ENCODE measurements at places on chromosomes 13 and 19.

GRCh38 chr13:23377983-23378632 is 55.4 kb downstream of the SACS start:
- peak; percentile 92 for DNase-seq

- DNase-seq: peak; percentile 87
These were observed 124.2 kb downstream of the TBC1D4 start for GRCh38 chr13:75357576-75358289.

- DNase-seq: no peak
These were observed 118.0 kb upstream of the POSTN start for GRCh38 chr13:37716420-37717195.

DNA sequence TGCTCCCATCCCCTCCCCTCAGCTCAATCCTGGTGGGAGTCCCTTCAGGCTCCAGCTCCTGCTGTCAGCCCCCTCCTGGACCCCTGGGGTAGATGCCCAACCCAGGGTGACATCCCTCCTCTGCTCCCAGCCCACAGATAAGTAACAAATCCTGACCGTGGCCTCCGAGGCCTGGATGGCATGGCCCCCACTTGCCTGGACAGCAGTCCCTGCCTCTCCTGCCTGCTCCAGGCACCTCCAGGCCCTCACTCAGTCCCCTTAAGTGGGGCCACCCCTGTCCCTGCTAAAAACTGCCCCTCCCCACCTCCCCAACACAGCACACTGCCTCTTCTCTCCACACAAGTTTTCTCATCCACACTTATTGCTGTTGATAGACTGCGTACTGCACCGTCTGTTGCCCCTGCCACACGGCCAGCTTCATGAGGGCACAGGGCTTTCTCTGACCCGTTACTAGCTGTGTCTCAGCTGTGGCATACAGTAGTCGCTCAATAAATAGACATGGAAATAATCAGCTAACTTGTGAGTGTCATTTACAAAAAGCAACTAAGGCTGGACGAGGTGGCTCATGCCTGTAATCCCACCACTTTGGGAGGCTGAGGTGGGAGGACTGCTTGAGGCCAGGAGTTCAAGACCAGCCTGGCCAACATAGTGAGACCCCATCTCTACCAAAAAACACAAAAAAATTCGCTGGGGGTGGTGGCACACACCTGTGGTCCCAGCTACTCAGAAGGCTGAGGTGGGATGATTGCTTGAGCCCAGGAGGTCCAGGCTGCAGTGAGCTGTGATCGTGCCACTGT is 5.8 kb downstream of the CERS1 start:
- no peak for DNase-seq

DNA sequence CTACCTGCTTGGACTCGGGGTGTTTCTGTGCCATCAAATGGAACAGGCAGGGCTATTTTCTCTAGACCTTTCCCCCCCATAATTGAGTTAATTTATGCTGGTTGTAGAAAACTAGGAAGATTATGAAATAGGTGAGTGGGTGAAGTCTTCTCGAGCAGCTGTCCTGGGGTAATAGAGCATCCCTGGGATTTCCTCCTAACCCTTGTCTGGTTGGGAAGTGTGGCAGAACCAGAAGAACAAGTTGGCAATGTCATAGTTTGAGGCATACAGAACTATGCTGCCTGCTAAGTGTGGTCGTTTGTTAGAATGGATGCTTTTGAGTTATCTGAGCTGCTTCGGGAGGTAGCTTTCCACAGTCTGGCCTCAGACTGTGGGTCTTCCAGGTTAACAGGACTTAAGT is 3.7 kb downstream of the GATAD2A start:
- no peak for DNase-seq

DNA sequence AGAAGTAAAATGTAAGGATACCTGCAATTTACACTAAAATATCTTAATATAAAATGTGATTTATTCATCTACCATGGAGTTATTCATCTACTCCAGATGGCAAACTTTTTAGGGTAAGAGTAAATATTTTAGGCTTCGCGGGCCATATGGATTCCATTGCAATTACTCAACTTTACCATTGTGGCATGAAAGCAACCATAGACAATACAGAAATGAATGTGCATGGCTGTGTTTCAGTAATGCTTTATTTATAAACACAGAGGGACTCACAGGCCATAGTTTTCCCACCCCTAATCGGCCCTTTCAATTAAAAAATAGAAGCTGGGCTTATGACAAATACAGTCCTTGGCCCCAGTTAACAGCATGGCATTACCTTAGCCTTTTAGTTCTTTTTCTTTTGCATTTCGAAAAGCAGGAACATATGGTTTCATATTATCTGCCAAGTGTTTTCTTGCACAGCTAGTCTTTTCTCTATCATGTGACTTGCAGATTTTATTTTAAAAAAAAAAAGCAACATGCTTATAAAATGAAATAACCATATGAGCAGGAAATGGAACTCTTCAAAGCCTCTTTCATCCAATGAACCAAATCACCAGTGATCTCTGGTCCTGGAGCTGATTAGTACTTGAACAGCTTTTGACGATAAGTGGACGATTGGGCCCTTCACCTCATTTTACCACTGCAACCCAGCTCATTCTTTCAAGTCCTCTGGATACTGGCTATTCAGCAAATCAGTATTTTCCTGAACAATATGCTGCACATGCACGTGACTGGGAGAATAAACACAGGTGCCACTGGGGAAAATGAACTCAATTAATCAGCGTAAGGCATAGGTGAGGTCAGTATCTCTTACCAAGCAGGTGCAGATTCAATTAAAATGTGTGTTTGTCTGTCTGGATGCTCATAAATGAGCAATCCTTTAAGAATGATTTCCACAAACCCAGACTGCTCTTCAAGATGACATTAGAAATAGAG is 63.9 kb downstream of the LHFPL6 start:
- DNase-seq: no peak

DNA sequence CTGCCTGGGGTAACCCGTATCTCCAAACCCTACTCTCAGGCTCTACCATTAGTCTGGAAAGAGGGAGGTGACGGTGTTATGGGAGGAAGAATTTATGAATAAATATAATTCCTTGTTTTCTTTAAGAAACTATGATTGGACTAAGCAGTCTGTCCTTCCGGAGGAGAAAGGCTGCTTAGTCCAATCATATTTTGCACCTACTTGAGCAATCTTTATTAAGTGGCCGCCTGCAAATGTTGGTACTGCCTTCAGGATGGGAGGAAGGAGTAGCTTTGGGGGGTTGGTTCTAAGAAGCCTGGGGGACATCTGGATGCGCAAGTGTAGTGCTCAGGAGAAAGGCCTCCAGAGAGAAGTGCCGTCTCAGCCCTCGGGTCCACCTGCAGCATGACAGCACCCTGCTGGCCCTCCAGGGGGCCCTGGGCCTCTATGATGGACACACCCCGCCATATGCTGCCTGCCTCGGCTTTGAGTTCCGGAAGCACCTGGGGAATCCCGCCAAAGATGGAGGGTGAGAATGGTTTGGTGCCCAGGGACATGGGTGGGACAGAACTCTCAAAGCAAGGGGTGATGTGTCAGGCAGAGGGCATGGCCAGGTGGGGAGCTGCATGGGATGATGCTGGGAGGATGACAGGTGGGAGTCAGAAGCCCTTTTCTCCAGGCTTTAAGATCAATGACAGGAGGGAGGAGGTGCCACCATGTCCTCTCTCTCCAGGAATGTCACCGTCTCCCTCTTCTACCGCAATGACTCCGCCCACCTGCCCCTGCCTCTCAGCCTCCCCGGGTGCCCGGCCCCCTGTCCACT is 4.1 kb downstream of the ACP4 start:
- DNase-seq: peak; percentile 57

DNA sequence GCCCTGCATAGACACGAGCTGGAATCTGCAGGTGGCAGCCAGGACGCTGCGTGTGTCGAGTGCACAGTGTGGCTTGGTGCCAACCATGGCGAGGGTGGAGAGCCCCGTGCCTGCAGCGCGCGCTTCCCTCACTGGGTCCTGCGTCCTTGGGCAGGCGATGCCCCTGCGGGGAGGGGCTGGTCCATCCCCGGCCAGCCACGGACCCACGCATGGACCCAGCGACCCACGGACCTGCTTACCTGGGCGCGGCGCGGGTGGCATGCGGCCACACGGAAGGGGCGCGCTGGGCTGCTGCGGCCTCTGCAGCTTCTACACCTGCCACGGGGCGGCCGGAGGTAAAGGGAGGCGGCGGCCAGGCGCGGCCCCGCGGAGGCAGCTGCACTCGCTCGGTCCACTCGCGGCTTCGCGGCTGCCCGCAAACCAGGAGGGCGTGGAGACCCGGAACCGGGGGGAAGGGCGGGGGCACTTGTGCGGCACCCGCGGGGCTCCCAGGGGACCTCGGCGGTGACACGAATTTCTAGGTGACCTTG is 569 bp upstream of the MCF2L start:
- DNase-seq: no peak

DNA sequence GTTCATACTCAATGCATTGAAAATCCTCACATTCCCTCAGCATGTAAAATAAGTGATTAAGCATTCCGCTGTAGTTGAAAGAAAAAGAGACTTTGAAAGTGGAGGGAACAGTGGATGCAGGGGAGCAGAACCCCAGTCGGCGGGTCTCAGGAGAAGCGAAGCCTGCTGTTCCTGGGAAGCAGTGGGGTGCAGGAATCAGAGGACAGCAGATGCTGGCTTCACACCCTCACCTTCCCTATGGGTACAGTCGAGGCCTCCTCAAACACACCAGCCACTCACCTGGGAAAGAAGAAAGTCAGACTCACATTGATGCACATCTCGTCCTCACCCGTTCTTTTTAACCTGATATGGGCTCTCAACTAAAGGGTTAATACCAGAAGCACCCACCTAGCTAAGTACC is 38.2 kb downstream of the COL4A2 start:
- no peak for DNase-seq

GRCh38 chr19:18171605-18172327 is 1.8 kb upstream of the IFI30 start:
- DNase-seq: no peak

GRCh38 chr13:24203811-24204210 is 43.3 kb downstream of the SPATA13 start:
- no peak for DNase-seq

DNA sequence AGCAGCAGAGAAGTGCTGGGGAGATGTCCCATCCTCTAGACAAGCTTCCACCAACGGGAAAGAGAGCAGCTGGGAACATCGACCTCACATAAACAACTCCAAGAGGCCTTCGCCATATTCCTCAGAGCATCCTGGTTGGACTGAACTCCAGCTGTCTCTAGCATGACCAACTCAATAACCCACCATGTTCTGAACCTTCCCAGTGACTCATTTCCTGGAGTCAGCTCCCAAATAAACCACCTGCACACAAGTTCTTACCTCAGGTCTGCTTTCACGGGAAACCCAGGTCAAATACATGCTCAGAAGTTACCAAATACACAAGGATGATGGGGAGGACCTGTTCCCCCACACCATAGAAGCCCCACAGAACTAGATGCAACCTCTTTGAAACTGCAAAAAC is 878.5 kb downstream of the UQCRFS1 start:
- no peak for DNase-seq

DNA sequence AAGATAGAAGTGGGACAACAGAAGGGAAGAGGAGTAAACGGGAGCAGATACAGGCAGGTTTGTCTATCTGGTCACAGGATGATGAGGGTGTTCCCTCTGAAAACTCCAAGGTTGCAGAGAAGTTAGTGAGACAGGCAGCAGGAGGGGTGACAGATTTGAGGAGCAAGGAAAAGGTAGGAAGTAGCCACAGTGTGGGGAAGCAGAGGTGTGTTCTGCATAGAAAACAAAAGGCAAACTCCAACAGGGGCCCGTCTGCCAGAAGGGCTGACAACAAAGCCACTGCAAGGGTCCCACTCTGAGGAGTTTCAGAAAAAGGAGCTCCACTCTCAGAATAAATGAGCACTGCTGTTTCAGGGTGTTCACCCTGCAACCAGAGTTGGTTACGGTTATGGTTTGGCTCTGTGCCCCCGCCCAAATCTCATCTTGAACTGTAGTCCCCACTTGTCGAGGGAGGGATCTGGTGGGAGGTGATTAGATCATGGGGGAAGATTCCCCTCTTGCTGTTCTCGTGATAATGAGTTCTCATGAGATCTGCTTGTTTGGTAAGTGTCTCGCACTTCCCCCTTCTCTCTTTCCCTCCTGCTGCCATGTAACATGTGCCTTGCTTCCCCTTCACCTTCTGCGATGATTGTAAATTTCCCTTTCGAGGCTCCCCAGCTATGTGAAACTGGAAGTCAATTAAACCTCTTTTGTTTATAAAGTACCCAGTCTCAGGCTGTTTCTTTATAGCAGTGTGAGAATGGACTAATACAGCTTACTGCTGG is 32.1 kb downstream of the SMAD9 start:
- no peak for DNase-seq

DNA sequence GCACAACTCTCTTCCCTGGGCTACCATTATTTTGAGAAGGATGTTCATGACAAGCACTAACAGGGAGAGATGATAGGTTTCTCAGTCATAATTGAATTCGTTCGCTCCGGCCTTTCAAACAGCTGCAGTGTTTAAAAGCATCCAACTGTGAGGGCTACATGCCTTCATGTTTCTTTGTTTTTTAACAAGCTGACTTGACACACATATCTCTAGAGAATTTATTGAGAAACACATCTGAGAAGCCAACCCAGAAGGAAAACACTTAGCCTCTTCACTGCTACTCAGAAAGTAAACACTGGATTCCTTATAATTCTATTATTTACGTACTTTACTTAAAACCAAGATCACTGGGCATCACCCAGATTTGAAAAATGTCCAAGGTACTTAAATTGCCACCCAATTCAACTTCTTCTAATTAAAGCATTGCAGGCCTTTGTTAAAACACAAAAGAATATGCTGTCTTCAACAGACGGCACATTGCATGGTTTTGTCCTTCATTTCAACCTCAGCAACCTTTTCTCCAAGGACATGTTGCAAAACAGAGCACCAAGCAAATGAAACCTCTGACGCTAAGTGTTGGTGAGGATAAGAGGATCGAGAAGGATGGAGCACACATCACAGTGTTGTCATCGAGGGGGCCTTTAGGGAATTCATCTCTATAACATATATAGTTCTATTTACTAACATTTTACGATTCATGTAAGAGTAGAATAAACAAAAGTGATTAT is 75.8 kb downstream of the TBC1D4 start:
- no peak for DNase-seq

- no peak for DNase-seq
These were observed 2.1 kb downstream of the CEBPA start for GRCh38 chr19:33300009-33300893.

DNA sequence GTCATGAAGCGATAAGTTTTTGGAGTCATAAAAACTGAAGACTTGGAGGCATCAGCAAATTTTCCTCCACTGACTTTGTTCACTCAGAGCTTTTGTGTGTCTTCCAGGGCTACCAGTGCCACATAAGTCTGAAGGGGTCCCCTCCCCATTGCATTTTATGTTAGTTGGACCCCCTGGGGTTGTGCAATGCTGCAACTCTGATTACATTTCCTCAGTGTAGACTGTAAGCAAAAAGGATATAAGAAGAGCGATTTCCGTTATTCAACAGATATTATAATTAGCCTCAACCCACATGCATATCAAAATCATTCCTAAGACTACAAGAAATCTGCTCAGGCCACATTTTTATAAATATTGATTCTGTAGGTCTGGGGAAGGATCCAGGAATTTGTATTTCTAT is 324.0 kb downstream of the TDRD3 start:
- DNase-seq: no peak
